ENCODE measurements at places on chromosomes 1 and 21.

DNA sequence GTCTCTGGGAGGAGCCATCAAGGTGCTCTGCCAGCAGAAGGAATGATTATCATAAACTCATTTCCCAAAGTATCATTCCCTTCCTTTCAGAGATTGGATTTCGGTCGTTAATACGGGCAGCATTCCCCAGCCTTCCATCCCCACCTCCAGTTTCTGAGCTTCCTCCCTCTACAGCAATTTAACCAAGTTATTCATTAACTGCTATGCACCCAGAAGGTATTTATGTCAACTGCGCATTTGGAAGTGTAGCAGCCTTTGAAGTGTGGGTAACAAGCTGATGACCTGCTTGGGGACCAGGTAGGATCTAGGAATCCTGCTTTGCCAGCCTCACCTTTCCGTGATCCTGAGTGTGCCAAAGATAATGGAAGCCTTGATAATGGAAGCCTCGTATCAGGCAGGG lies 172.4 kb upstream of the IGSF21 start:
- DNase-seq, result no peak

- no peak for DNase-seq
Observed at GRCh38 chr1:12573015-12573825, 44.8 kb downstream of the DHRS3 start.

DNA sequence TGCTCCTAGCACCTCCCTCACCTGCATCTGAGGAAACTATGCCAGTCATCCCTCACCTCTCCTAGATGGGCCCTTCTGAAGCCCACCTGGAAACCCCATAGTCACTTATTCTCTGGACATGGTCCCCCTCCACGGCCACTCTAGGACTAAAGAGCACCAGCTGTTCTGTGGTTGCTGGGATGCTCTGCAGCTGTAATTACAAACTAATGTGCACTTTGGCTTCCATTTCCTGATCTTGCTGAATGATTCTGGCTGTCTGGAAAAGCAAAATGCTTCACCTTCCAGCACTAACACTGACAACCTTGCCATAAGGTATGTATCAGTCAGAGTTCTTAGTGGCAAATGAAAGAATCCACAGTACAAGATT lies 48.7 kb upstream of the PSEN2 start:
- DNase-seq, result no peak

DNA sequence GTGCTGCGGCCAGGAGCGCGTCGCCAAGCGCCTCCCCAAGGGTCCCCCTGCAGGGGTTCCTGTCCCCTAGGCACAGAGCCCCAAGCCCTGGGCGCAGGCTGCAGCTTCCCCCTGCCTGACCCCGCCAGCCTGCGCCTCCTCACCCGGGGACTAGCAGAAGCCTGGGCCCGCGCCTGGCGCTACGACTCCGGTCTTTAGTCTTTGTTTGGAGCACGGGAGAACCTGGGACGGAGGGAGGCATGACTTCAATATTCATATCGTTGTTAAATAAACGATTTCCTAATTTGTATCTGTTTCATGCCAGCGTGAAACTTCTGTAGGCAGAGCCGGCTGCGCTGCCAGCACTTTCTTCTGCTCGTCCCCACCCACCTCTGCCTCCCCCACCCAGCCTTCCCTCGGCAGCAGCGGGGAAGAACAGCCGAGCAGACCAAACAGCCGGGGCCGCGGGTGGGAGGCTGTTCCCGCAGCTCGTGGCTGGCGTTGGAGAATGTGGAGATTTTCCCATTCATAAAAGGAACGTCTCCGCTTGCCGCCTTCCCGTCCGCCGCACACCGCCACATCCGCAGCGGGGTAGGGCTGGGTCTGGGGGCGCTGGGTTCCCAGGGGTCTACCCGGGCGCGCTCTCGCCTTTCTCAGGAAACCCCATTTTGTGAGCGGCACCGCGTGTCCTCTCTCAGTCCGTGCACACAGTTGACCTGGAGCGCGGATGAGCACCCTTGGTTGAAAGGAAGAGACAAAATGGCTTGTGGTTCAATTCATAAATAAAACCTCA lies 777 bp upstream of the TRIM67 start:
- no peak for DNase-seq

DNA sequence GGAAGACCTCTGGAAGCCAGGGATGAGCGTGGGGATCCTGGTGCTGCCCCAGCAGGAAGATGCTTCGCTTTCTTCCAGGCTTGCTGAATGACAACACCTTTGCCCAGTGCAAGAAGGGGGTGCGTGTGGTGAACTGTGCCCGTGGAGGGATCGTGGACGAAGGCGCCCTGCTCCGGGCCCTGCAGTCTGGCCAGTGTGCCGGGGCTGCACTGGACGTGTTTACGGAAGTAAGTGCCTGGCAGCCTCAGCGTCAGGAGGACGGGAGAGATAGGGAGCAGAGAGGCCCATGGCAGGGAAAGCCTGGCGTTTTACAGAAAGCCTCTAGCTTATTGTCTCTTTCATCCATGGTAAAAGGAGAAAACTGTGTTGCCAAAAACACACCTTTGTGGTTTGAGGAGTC lies 23.5 kb downstream of the PHGDH start:
- DNase-seq, result no peak

DNA sequence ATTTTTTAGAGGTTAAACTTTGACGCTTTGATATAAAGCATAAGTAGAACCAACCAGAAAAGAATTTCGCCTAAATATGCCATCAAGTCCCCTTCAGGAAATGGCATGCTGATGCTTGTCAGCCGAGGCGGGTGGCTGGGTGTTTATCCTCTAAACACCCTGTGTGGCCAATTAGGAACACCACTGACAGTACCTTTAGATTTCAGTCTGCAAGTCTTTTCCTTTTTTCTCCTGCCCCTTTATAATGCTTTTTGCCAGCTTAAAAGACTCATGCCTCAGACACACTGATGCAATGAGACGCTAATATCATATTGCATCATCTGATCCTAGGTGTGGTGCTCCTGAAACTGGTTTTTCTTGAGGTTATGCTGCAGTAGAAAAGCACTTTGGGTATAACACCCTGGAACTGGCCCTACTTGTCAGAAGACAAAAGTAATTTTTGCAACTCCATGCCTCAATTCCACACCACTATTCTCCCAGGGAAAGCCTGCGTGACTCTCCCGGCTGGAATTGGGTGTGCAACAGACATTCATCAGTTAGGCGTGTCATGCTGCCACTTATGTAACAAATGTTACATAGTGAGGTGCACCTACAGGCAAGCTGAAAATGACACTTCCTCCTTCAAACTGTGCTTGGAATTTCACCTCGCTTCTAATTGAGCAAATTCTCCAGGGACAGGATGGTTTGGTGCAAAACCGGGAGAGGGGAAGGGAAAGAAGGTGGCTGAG lies 2.0 kb upstream of the RCC2 start:
- DNase-seq, result peak; percentile 55

GRCh38 chr1:200275415-200275814 lies 134.4 kb downstream of the ZNF281 start:
- DNase-seq, result no peak

DNA sequence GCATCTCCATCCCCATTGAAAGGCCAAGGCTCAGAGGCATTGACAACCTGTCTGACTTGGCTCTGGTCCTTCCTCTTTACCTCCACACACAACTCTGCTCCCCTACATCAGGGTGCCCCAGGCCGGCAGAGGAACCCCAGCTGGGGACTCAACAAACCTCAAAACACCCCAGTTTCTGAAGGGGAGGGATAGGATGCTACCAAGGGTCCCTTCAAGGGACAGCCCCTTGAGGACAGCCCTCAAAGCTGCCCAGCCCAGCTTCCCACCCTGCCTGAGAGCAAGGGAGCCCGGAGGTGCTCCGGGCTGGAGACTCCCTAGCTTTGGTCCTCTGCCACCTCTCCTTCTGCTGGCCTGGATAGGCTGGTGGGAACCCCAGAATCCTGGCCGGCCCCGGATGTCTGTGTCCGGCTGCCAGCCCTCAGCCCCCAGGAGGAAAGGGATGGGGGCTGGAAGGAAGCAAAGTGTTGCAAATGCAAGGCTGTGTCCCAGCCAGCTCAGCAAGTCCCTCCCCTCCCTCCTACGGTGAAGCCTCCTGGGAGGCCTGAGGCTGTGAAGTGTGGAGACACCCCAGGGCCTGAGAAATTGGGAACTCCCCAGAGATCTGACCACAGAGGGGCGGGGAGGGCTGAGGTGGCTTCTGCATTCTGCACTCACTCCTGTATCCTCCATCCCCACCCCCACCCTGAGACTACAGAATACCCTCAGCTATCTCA lies 1.1 kb upstream of the MARCKSL1 start:
- DNase-seq, result peak; percentile 83

DNA sequence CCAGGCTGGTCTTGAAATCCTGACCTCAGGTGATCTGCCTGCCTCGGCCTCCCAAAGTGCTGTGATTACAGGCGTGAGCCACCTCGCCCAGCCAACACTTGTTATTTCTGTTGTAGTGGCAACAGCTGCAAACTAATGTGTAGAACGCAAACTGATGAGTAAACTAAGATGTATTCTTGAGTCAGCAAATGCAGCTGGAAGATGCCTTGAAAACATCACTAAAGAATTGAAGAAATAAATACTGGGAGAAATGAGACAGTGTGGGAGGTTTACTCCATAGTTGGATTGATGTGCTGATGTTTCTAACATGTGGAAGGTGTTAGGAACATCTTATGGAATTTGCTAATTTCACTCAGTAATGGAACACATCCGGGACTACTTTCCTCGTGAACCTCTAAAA lies 61.3 kb upstream of the KCNE2 start:
- DNase-seq, result no peak

GRCh38 chr1:234656944-234657654 lies 47.1 kb upstream of the IRF2BP2 start:
- DNase-seq, result peak; percentile 75

- DNase-seq, result no peak
Observed at GRCh38 chr1:219773775-219774174, 154.6 kb downstream of the SLC30A10 start.

- no peak for DNase-seq
Observed at GRCh38 chr1:109786112-109786480, 22.4 kb upstream of the EPS8L3 start.

- no peak for DNase-seq
Observed at GRCh38 chr1:155196103-155196892, 11.4 kb downstream of the THBS3 start.

GRCh38 chr1:178659789-178660208 lies 65.2 kb upstream of the RALGPS2 start:
- DNase-seq, result no peak

- DNase-seq, result no peak
Observed at GRCh38 chr1:17437580-17438317, 1.7 kb downstream of the RCC2 start.

GRCh38 chr1:37793773-37794371 lies at the start of gene MANEAL:
Gene MANEAL (plus strand): TSS chr1:37793847. CDS start chr1:37794183, 336 bp downstream.
- no peak for DNase-seq

GRCh38 chr1:175888996-175889395 lies 145.6 kb upstream of the TNR start:
- no peak for DNase-seq

- no peak for DNase-seq
Observed at GRCh38 chr1:22141554-22142314, 1.2 kb downstream of the WNT4 start.

GRCh38 chr1:36256558-36257374 lies 32.5 kb downstream of the THRAP3 start:
- DNase-seq, result no peak

DNA sequence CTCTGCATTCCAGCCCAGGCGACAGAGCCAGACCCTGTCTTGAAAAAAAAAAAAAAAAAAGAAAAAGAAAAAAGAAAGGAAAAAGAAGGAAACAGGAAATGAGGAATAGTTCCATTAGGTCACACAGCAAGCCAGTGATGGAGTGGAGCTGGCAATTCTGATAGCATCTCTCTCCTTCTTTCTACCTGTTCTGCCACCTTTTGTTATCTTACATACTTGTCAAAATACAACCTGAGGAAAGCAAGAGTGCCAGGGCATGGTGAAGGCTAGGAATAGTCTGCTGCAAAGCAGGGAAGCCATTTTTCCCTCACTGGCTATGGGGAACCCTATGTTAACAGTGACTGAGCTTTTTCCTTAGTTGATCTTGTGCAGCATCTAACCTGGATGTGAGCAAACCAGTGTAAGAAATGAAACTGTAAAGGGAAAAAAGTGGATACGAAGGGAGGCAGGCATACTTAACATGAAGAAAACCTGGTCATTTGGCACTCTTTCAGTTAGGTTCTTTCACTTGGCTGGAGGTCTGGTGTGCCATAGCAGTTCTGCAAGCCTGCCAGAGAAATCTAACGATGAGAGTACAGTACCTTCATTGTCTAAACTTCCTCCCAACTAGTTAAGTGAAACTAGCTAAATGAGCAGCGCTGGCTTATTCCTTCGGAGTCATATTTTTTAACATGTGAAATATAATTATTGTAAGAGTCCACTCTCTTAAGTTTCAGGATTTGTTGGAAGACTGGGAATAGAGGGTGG lies 17.9 kb upstream of the THEM5 start:
- no peak for DNase-seq

GRCh38 chr1:245247356-245247755 lies 92.6 kb downstream of the KIF26B start:
- DNase-seq, result no peak

DNA sequence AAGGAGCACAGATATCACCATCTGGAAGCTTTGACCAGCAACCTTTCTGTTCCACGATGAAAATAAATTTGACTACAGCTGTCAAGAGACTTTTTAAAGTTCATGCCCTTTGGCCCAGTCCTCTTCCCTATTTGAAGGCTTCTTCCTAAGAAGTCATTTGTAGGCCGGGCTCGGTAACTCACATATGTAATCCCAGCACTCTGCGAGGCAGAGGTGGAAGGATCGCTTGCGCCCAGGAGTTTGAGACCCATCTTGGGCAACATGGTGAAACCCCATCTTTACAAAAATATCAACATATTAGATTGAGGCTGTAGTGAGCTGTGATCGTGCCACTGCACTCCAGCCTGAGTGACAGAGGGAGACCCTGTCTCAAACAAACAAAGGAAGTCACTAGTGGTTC lies 58.3 kb upstream of the IFFO2 start:
- DNase-seq, result no peak

- DNase-seq, result peak; percentile 93
Observed at GRCh38 chr1:15178571-15179484, 25.3 kb downstream of the TMEM51 start.

GRCh38 chr1:86696522-86696921 lies 7.9 kb upstream of the SH3GLB1 start:
- no peak for DNase-seq

DNA sequence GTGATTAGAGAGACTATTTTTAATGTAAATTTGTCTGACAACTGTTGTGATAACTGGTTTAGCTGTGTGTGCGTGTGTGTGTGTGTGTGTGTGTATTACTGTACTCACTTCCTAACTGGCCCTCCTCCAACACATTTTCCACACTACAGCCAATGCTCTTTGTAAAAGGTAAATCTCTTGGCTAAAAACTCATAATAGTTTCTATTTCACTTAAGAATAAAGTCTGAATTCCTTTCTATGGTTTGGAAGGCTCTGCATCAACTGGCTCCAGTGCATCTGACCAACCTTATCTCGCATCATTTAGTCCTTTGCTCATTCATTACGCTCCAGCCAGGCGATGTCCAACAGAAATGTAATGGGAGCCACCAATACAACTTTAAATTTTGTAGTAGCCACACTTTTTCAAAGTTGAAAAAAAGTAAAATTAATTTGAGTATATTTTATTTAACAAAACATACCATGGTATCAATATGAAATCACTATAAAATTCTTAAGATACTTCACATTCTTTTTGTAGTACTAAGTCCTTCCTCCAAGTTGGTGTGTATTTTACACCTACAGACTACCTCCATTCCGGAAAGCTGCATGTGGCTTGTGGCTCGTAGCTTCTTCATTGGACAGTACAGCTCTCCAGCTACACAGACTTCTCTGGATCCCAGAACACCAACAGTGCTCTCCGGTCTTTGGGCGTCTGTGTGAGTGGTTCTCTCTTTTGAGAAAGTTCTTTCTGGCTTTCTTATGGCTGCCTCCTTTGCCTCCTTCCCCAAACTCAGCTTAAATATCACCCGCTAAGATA lies 68.9 kb downstream of the NRIP1 start:
- DNase-seq, result peak; percentile 86
